ENCODE measurements at places on chromosomes 7 and 10.

GRCh38 chr10:71213761-71214440, 1.5 kb downstream of the UNC5B start:
- no peak for DNase-seq

DNA sequence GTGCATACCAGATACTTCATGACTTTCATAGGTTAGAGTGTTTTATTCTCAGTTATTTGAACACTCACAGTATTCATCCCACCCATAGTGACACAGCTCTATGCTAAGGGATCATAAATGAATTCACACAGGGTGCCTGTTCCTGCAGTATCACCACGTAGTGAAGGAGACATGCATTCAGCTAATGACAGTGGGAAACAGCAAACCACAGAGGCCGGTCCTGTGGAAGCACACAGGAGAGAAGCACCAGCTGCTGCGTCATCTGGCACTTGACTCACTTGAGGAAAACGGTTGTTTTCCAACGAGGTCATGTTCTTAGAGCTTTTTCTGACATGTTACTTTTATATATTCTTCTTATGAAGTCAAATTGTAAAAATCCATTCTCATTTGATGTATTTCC, 73.0 kb downstream of the UBE3C start:
- DNase-seq, result peak; percentile 46

DNA sequence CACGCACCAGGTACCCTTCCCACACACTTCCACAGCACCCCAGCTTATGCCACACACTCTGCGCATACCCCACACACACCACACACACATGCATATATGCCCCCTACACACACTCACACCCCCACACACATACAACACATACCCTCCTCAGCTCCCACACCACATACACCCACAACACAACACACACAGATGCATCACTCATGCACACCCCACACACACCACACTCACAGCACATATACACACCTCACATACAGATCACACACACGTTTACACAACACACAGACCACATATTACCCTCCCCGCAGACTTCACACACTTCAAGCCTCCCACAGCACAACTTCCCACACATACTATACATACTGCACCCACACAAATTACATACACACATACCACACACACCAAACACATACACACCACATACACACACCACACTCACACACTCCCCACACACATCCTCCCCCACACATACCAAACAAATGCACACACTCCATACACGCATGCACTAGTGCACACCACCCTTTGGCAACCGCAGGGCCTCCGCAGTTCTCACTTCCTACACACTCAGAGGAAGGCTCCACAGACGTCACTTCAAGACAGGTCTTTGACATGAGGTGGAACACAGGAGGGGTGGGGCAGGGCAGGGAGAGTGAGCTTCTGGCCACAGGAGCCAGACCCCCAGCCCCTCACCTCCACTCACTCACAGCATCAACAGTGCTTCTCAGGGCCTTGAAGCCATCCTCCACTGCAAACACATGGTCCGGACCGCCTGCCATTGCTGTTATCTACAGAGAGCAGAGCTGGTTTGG, 18.5 kb upstream of the ANTXRL start:
- no peak for DNase-seq

- DNase-seq, result no peak
Measured at GRCh38 chr10:102334101-102334500, 61.4 kb upstream of the NFKB2 start.

GRCh38 chr10:20598590-20598989, 298.5 kb downstream of the NEBL start:
- DNase-seq, result peak; percentile 35

DNA sequence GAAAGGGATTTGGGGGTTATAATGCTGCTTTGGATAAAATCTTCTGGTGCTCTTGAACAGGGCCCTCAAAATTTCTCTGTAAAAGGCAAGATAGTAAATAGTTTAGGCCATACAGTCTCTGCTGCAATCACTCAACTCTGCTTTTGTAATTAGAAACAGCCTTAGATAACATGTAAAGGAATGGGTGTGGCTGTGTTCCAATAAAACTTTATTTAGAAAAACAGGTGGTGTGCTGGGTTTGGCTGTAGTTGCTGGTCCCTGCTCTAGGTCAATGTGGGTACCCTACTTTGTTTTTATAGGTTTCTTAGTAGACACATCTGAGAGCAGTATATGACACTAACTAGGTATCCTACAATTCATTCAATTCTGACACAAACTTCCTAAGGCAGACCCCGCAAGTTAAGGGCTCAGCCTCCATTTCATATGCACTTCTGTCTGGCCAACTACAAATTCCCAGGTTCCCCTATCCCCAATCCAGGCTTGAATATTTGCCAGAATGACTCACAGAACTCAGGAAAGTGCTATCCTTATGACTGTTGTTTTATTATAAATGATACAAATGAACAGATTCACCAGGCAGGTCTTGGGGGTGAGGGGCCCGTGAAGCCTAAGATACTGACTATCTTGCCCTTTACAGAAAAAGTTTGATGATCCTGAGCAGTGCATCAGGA, 349.9 kb downstream of the RPS24 start:
- no peak for DNase-seq

DNA sequence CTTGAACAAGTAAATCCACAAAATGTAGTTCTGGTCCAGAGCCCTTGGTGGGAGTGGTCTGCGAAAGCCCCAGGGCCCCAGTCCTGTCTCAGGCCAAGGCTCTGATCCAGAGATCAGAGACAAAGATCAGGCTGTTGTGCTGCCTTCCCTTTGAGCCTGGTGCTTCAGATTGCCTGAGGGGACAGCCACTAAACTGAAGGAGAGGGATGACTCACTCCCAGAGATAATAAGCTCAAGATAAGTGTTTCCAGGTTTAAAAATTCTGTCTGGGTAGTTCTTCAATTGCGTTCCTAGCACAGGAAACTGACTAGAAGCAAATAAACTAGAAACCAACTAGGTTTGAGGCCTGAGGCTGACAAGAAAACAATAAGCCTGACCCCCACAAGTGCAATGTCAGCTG, 190.2 kb downstream of the RAMP3 start:
- DNase-seq, result no peak

DNA sequence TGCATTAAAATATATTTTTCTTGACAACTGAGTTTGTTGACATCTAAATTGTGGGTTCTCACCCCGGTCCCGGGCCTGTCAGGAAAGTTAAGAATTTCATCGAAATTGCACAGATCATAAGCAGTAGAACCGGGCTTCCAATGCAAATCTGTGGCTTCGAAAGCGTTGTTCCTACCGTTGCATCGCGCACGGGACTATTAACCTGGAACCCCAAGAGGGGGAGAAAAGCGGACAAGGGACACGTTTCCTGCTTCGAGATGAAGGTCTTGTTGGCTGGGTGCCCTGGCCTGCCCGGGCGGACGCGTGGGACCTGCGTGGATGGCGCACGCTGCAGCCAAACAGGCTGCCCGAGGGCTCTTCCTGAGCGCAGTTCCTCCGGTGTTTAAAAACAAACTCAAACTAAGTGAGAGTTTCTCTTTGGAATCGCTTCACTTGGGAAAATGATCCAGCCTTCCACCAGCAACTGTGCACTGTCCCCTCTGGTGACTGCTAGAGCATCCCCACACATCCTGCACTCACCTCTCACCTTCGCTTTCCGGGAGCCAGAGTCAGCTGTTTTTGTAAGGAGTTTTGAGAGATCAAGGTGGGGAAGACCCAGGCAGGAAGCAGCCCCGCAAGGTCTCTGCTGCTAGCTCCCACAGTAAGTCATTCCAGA, 5.1 kb upstream of the TBX20 start:
- DNase-seq, result no peak

GRCh38 chr10:74875966-74876365, 49.6 kb downstream of the KAT6B start:
- no peak for DNase-seq

GRCh38 chr7:49660170-49660783, 113.2 kb upstream of the VWC2 start:
- DNase-seq, result no peak

DNA sequence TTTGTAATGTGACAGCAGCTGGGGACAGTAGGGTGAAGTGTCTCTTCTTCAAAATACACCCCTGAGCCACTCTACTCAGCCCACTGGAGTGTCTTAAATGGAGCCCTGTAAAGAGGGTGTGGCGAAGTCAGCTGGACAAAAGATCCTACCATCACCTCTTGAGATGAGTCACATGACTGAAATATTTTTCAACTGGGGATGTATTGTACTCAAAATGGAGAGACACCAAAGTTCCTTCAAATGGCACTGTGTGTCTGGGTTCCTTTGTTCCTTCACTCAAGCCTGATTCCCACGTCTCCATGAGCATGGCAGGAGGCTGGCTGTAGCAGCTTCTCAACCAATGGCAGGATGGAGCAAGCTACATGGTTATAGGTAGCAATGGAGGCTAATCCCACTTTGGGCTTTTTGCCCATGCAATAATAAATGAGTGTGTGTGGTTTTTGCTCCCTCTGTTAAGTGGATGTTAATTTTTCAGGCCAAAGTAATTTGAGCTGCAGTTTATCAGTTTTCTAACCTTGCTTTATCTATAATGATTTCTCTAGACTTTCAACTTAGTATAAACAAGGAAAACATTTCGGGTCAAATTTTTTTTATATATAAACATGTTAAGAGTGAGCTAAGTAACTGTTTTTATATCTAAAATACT, 68.2 kb downstream of the CLEC2L start:
- no peak for DNase-seq

- no peak for DNase-seq
Measured at GRCh38 chr10:98293550-98294269, 25.7 kb upstream of the LOXL4 start.

DNA sequence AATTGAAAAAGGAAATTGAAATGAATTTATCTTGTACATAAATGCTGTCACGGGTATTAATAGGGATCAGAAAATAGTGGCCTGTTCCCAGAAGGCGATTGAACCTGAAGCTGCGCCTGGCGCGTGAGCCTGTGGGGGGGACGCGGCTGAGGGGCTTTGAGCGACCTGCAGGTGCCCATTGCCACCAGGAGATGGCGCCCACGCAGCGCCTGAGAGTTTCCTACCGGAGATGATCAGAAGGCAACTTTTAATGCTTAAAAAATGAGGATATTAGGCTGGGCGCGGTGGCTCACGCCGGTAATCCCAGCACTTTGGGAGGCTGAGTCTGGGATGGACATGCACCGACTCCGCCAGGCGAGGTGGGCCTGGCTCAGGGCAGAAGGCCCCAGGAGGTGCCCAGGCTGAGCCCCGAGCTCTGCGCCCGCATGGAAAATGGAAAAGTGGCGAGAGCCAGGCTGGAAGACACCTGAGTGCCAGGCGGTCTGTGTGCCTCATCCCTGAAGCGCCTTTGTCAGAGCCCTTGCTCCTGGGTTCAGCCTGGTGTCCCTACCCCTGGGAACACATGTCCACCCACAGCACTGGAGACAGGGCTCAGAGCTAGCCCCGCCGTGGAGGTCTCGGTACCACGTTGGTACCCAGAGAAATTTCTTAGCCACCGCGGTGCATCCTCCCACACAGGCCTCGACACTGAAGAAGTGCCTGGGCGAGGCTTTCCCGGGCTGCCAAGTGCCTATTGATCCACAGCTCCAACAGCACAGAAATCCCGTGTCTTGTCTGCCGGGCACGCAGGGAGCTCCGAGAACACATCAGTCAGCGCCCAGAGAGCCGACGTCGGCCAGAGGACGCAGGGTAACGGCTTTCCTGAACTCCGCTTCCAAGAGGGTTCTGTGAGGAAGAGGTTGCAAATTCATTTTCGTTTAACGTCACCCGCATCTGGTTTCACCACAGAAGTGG, 117.4 kb downstream of the INPP5A start:
- DNase-seq, result peak; percentile 79

DNA sequence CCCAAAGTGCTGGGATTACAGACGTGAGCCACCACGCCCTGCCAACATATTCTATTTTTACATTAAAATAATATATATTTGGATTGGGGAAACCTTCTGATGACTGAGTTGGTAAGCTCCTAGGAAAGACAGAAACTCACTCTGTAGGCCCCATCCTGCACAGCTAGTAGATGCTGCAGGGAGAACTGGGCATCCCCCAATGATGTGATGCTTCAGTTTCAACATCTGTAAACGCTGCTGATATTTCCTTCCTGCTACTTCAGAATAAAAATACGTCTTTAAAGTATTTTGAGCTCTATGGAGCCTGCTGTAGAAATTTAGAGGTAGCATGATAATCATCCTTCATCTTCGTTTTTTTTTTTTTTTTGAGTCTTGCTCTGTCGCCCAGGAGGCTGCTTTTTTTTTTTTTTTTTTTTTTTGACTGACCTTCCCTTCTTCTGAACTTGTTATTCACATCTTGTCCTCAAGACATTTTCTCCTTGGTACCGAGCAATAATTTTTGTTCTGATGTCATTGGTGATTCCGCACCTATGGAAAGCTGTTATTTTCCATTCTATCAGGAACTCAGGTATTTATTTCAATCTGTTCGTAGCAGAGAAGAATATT, 21.8 kb upstream of the INPP5F start:
- no peak for DNase-seq

DNA sequence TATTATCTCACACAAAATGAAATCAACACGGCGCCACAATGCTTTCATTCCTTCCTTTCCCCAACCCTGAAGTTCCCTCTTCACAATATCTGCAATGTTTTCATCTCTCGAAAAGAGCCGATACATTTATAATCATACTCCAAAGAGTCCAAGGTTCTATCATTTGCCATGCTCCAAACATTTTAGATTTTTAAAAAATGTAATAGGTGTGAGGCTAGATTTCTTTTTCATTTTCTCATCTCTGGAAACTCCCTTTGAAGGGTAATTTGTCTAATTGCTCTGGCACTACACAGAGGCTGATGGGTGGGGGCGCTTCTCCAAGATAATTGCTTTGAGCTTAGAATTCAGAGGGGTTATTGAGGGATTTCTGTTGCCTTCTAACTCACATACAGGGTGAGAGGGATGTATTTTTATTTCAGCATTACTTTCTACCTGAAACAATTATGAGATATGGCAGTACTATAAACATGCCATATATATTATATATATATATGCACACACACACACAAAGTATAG, 4.9 kb downstream of the DLX5 start:
- no peak for DNase-seq

- DNase-seq, result peak; percentile 62
Measured at GRCh38 chr7:149126662-149127266, 640 bp upstream of the ZNF425 start.

GRCh38 chr10:58641708-58642107, 129.0 kb downstream of the BICC1 start:
- DNase-seq, result no peak

DNA sequence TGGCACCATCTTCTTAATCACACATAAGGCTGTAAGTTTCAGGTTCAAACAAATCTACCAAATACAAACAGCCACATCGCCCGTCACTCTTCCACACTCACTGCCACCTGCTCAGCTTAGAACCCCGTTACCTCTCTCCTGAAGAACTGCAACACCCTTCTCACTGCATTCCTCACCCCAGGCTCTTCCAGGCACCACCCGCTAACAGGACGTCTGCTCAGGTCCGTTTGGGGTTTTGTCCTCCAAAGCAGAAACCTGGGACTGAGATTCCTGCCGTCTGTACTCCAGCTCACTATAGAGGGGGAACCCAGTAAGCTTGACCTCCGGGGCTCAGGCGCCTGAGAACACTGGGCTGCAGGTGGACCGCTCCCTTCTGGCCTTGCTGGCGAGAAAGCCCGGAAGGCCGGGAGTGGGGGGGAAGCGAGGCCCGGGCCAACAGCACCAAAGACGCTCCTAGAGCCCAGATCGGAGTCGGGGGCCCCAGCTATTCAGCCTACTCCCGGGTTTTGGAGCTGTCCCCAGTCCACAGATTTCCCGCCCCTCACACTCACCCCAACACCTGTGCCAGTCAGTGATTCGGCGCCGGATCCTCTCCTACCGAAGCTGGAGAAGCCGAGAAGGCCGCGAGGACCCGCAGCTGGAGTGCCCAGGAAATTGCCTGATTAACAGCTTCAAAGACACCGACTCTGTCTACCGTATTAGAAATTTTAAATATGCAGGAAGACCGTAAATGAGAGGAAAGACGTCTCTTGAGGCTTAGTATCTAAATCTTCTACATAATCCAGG, at the start of gene AP3M1:
TSS of gene AP3M1 (minus strand) at position 625 of the 786 bp plus-strand sequence. CDS start 12,449 bp downstream, outside the sequence.
- DNase-seq, result peak; percentile 87

- no peak for DNase-seq
Measured at GRCh38 chr10:123429706-123430221, 236.4 kb upstream of the GPR26 start.

Measured in dorsolateral prefrontal cortex (tissue), 122 donors.